ENCODE measurements at places on chromosomes 11 and 22. TPM values are rescaled to one million over a fixed set of nuclear protein-coding genes. Genes with fewer than 3 reads are reported as not detected.

KRTAP5-9 gene
- not detected for total RNA-seq

OR5P2 gene
- not detected for total RNA-seq

- DNase-seq = no peak
These were observed 186.0 kb upstream of the ANO5 start for GRCh38 chr11:22006901-22007300.

DNA sequence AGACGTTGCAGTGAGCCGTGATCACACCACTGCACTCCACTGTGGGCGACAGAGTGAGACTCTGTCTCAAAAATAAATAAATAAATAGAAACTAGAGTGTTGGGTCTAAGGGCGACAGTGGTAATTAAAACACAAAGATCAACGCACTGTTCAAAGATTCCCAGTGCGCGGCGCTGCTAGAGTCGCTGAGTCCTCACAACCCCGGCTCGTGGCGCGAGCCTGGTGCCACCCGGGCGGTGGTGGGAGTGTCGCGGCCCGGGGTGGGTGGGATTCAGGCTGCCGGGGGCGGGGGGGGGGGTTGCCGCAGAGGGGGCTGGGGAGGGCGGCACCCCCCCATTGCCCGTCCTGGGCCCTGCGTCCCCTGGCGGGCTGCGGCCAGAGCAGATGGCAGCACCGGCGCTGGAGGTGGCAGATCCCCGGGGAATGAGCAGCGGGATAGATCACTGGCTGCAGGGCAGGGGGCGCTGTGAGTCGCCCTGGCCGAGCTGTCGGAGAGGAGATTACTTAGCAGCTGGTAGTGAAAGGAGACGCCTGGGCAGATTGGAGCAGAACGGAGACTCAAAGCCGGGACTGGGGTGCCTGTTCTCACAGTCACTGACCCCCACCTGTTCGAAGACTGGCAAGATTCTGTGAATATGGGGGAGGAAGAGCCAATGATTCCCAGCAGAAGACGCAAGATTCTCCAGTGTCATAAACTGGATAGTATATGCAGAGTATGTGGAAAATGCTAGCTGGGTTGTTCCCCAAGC, 30.2 kb upstream of the APOBEC3A start:
- peak; percentile 75 for DNase-seq
